Activated effector memory CD4-positive, alpha-beta T cell treated with anti-CD3 and anti-CD28 coated beads, Interleukin-2, amount 50 U/mL, for 16 hours (primary cell): ENCODE measurements at places on chromosomes 13 and 19.
A peak's percentile ranks its signal among the peaks of the same experiment; 100 is the strongest.

GRCh38 chr13:109200556-109200955 is 571.1 kb downstream of the MYO16 start:
- DNase-seq = no peak

- DNase-seq = peak; percentile 91
Measured at GRCh38 chr19:8001995-8002849, 3.2 kb downstream of the ELAVL1 start.

- DNase-seq = no peak
Measured at GRCh38 chr19:8880868-8881488, 48.8 kb downstream of the MBD3L1 start.

DNA sequence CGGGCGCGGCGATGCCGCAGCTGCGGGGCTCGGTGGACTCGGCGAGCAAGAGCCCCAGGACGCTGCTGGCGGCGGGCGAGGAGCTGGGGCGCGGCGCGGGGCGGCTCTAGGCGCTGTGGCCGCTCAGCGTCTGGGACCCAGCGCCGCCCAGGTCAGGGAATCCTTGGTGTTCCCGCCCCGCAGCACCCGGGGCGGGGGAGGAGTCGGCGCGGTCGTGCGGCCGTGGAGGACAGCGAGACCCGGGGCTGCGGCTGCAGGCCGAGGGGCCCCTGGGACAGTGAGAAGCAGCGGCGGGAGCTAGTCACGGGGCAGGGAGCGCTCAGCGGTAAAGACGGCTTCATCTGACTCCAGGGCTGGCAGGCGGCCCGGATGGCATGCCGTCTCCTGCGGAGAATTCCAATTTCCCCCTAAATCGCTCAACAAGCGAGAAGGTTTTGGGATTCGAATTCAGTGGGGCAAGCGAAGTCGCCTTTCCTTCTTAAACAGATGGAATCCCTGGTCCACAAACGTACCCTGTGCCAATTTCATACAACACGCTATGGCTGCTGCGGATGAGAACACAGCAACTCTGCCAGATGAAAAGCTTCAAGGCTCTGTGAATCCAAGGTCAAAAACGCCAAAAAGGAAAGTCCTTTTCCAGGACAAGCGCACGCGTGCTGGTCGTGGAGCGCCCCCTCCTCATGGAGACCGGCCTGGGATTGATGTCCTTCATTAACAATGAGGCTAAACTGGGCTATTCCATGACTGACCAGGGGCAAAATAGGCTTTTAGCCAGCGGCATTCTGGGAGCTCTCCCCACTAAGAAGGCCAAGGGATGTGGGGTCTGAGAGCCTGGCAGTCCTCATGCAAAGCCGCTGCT is 4.2 kb upstream of the ZSCAN4 start:
- DNase-seq = no peak

DNA sequence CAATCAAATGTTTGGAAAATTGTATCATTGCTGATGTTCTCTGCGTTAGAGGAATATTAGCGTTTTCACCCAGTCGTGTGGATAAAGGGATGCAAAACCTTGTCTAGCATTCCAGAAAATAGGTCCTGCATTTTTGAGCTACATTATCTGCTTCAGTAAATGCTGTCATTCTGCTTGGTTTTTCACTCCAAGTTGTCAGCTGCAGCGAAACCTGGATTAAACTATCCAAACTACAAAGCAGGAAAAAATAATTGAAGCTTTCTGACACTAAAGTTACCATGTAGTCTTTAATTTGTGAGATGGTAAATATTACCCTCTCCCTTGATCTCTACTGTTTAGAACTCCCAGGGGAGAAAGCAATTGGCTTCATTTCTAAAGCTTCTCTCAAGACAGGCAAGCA is 1795.5 kb upstream of the PRR20A start:
- DNase-seq = no peak

- DNase-seq = no peak
Measured at GRCh38 chr13:55653497-55653896, 1487.2 kb upstream of the PRR20A start.

DNA sequence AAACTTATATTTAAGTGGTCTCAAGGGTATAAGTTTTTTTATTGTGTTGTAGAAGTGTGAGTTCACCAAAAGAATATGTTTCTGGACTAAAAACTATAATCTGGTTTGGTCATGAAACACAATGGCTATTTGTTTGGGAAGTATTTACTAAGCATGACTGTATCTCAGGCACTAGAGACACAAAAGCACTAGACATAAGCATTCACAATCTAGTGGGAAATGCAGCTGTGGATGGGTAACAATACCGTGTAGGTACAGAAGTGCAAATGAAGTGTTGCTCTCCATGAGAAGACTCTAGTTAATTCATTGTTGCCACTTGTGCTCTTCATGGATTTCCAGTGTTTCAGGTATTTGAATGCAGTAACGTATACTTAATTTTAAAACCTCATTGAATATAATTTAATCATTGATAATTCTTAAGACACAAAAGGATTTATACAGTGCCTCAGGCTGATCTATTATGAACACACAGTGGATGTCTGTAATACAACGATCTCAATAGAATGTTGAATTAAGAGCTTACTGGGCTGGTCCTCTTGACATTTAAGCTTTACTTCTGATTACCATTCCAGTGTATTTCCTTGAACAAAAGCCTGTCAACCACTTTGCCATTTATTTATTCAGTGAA is 50.9 kb downstream of the TPT1 start:
- DNase-seq = no peak

- no peak for DNase-seq
Measured at GRCh38 chr13:94303644-94304174, 175.8 kb downstream of the DCT start.

- DNase-seq = peak; percentile 67
Measured at GRCh38 chr19:18349524-18350128, 9.2 kb downstream of the PGPEP1 start.

DNA sequence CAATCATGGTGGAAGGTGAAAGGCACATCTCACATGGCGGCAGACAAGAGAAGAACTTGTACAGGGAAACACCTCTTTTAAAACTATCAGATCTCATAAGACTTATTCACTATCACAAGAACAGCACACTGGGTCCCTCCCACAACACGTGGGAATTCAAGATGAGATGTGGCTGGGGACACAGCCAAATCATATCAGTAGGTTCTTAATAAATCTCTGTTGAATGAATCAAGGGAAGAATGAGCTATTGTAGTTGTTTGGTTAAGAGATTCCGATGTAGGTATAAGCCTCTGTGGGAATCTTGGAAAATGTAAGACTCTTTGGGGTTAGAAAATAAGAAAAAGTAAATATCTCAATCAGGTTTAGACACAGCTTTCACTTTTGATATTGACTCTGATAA is 400.2 kb downstream of the KCNRG start:
- no peak for DNase-seq

DNA sequence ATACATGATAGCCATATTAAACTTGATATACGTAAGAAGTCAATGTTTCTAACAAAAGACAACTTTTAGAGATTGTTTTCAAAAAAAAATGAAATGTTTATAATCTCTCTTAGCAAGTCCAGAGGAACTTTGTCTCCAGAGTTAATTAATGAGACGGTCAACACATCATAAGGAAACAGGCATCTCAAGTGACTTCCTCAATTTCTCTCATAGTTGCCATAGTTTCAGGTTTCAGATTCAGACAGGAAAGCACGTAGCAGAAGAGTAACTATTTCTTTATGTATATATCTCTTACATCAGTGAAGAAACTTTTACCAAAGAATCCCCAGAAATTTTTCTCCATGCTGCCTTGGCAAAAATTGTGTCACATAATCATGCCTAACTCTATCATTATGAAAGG is 159.6 kb upstream of the ATXN8OS start:
- DNase-seq = no peak
